HFFc6 (cell line): ENCODE measurements at places on chromosomes 1 and 21.

GRCh38 chr1:221457685-221458446 lies 284.0 kb downstream of the DUSP10 start:
- peak; percentile 39 for DNase-seq

DNA sequence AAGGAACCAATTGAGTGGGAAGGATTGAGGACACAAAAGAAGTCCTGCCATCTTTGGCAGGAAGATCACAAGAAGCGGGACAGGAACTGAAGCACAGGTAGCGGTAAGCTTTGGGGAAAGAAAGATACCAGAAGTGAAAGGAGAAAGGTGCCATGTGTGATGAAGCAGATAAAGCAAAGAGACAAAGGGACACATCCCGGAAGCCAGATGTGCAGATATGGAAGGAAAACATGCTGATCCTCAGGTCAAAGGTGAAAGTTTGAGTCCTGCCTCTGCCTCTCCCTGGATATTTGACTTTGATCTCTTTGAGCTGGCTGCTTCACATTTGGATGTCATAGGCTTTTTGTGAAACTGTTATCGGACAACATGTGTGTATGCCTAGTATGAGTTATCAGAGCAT lies 34.0 kb downstream of the ACP6 start:
- DNase-seq = no peak

- no peak for DNase-seq
These were observed 297.2 kb downstream of the TGFB2 start for GRCh38 chr1:218642033-218642948.

DNA sequence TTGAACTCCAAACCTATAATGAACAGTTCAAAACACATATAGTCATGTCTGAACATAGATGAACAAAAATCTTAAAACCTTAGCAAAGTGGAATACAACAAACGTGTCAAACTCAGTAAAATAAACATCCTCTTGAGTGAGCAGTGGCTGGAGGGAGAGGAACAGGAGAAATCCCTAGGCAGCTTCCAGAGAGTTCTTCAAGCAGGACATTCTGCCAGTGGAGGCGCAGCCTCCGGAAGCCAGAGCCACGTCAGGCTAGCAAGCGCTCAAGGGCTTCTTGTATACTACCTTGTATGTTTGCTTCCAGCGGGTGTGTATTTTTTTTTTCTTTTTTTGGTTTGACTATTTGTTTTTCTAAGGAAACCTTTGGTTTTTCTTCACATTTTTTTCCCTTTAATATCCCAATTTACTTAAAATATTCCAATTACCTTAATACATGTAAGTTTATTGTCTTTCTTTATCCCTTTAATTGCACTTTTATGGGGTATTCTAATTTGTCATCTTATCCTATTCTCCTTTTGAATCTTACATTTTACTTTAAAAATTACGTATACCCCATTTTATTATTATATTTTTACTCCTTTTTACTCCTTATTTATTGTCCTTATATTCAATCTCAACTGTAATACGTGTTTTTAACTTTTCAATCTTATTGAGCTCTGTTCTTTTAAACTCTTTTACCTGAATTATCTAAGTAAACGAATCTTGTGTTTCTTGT lies 42.0 kb downstream of the COLGALT2 start:
- no peak for DNase-seq

GRCh38 chr1:234927312-234927970 lies 201.2 kb downstream of the TOMM20 start:
- no peak for DNase-seq

- peak; percentile 98 for DNase-seq
These were observed 40.6 kb downstream of the OPTC start for GRCh38 chr1:203534526-203534925.

GRCh38 chr21:38333301-38334272 lies 76.8 kb downstream of the KCNJ15 start:
- DNase-seq = no peak

- DNase-seq = no peak
These were observed 32.4 kb downstream of the KANK4 start for GRCh38 chr1:62286786-62287224.

DNA sequence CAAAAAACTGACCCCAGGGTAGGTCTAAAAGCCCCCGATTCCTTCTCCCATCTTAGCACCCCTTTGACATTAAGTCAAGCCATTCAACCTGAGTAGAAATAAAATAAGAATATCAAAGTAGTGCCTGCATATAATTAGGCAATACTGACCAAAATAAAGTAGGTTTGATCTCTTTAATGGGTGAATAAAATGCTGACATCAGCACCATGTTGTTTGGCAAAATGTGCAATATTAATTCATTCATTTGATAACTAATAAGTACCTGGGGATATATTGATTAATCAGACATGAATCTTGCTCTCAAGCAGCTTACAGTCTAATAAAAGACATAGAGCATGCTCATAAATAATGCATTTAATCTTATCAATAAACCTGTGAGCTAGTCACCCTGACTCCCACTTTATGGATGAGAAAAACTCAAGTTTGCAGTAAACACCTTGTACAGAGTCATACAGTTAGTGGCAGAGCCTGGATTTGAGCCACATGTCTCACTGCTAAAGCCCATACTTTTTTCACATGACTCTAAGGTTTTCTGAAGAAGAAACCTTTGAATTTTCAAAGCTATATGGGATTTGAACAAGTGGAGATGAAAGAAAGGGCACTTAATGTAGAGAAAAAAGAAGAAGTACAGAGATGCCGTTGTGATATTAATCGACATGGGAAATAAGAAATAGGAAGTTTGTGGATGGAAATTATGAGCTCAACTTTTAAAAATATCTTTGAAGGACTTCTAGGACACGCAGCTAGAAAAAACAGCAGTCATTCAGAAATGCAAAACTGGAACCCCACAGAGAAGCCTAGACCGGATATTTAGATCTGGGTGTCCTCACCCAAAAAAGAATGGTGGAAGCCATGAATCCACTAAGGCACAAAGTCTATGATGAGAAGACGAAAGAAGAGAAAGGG lies 183.9 kb downstream of the TOMM20 start:
- no peak for DNase-seq

GRCh38 chr1:60731321-60731720 lies 351.0 kb upstream of the NFIA start:
- no peak for DNase-seq

DNA sequence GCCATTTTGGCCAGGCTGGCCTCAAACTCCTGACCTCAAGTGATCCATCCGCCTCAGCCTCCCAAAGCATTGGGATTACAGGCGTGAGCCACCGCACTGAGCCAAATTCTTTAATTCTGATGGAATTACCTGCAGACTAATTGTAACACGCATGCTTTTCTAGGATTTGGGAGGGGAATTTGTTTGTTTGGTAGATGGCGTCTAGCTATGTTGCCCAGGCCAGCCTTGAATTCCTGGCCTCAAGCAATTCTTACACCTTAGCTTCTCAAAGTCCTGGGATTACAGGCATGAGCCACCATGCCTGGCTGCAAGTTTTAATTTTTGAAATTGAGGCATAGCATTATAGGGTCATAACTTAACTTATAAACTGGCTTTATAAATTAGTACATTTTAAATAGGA lies 18.6 kb downstream of the RTCA start:
- no peak for DNase-seq

DNA sequence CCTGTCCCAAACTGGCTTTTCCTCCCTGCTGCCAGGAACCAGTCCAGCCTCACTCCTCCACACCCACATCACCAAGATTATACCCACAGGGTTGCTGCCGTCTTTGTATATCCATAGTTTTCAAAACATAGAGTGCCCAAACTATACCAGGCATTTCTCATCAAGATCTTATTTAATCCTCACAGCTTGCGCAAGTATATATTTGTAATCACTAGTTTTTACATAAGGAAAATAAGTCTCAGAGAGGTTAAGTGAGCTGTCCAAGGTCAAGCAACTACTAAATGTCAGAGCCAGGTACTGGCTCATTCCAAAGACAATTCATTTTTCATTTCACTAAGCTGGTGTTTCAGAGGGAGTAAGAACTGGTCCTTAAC lies 34.9 kb upstream of the ZNF362 start:
- DNase-seq = no peak

DNA sequence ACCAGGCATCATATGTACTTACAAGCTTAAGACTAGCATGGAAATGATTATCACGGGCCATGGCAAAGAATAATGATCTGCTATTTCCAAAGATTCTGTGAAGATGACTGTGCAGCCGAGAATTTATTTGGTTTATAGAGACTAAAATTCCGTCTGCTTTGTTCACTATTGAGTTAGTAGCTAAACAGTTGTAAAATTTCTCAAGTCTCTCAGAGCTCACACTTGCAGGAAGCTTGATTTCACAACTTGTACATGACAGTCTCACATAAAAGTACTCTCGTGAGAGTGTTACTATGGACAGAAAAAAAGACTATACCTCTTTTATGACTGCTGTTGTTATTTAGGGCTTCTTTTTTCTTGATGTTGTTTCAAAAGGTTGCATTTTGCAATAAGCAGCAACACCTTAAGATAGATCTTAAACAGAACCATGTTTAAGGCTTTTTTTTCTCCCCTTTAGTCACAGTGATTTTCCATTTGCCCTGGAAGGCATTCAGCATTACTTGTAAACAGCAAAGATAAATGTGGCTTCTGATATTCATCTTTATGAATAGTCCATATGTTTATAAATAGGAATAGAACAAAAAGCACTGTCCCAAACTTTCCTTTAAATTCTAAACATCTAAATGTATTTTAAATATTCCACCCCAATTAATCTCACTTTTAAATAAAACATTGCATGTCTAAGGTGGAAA lies 24.8 kb downstream of the ST6GALNAC5 start:
- DNase-seq = peak; percentile 57

GRCh38 chr1:158059984-158060383 lies 66.5 kb downstream of the KIRREL1 start:
- DNase-seq = no peak

- DNase-seq = no peak
These were observed 119.2 kb downstream of the DMRTB1 start for GRCh38 chr1:53578358-53578757.

GRCh38 chr1:55959136-55959548 lies 620.2 kb downstream of the PLPP3 start:
- DNase-seq = no peak

DNA sequence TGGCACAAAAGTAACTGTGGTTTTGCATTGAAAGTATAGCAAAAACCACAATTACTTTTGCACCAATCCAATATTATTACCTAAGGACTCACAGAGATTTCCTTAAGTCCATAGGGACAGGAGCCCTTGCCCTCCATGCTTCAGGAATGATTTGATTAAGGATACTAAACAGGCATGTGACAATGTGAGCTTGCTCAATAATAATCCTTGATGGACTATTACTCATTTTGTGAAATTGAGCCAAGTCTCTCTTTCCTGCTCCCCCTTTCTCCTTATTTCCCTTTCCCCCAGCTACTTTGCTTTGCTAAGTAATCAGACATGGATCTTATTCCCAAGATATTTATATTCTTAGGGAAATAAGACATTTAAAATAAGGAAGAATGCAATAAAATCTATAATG lies 21.6 kb upstream of the RGL1 start:
- no peak for DNase-seq

- DNase-seq = no peak
These were observed 94.1 kb downstream of the NMNAT2 start for GRCh38 chr1:183323849-183324683.

DNA sequence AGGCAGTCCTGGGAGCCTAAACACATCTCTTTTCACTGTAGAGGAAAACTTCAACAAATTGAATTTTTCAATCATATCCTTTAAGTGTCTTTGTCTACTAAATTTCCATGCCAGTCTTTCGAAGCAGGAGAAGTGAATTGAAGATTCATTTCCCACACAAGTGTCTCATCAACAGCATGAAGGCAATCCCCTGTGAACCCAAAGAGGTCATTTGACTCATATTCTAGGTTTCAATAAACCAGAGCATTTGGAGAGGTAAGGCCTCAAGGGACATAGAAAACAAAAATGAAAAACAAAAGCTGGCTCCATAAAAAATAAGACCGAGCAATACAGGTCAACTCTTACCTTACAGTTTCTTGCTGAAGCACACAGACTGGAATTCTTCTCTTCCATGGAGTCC lies 94.1 kb upstream of the ATP1B1 start:
- DNase-seq = no peak

DNA sequence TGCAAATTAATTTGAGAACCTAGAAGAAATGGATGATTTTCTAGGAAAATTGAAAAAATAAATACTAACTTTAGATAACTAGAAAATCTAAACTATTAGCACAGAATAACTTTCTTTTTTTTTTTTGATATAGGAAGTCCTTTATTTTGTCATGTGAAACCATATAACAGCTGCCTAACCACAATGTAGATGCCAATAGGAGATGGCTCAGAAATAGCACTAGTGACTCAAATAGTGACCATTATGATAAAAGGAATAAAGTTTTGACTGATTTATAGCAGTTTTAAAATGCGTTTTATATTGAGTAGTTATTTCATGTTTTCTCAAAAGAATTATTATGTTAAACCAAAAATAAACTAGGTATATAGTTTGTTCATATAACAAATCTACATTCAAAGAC lies 158.0 kb upstream of the CACYBP start:
- no peak for DNase-seq

DNA sequence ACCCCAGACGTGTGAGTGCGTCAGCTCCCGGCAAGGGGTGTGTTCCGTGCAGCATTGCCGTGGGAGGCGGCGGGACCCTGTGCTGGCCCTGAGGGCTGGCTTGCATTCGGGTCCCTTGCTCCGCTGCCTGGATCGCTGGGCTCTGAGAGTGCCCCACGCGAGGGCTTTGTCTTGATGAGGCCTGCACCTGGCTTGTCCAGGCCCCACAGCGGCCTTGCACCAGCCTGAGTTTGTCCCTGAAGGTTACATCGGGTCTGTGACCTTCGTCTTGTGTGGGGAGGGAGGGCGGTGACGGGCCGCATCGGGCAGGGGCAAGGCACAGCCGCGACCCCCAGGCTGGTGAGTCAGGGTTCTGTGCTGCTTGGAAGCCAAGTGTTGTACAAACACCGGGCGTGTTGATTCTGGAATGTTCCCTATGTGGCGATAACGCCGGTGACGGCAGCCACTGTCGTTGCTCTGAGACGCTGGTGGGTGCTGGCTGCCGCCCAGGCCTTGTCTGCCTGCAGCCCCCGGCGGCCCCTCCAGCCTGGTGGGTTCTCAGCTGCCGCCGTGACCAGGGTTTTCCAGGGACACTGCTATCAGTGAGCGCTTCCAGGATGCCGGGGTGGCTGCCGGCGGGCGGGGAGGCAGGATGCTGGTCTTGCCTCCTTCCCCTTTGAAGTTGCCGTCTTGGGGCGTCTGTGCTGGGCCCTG lies 42.9 kb downstream of the SLX9 start:
- peak; percentile 7 for DNase-seq

DNA sequence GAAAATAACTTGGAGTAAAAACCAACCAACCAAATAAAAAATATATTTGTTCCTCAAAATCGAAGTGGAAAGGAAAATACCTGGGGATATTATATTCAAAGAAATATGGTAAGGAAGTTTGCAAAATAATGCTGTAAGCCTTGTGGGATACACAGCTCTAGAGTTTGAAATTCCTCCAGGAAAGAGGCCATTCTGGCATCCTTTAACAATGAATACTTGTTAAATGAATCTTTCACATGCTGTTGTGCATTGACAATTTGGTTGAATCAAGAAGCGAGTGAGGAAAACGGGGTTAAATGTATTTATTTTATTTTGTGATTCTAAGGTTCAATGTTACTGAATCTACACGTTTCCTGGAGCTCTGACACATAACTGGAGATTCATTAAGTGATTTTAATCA lies 30.5 kb upstream of the NTNG1 start:
- DNase-seq = no peak
